Breast epithelium (tissue), 4 donors: ENCODE measurements at places on chromosomes 7 and 10.

DNA sequence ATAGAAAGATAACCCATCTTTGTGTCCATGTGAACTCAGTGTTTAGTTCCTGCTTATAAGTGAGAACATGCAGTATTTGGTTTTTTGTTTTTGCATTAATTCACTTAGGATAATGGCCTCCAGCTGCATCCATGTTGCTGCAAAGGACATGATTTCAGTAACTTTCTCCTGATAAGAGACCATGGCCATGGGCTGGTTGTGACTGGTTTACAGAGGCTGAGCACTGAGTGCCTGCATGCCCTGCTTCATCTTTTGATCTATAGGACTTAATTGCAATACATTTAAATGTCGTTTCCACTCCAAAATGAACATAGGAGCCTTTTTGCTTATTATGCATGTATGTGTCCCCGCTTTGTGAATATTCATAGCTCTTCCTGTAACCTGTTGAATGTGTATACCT is 101.3 kb upstream of the IGFBP3 start:
- no peak for DNase-seq

DNA sequence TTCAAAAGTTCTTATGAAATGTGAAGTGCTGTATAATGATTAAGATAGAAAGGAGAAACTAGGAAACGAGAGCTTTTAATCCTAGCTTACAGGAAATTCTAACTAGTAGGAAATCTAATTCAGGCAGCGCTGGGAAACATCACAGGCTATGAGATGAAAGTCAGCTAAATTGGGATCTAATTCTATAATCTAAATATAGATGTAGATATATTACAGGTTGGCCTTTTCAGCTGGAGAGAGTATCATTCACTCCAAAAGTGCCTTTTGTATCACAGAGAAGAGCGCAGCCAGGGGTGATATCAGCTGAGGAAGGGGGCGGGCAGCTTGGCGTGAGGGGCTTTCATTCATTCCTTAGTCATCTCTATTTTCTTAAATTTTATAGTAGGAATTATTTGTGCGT is 157.0 kb downstream of the CUX1 start:
- DNase-seq = no peak

- no peak for DNase-seq
These were observed 128.4 kb upstream of the PHYHIPL start for GRCh38 chr10:59047957-59048618.

DNA sequence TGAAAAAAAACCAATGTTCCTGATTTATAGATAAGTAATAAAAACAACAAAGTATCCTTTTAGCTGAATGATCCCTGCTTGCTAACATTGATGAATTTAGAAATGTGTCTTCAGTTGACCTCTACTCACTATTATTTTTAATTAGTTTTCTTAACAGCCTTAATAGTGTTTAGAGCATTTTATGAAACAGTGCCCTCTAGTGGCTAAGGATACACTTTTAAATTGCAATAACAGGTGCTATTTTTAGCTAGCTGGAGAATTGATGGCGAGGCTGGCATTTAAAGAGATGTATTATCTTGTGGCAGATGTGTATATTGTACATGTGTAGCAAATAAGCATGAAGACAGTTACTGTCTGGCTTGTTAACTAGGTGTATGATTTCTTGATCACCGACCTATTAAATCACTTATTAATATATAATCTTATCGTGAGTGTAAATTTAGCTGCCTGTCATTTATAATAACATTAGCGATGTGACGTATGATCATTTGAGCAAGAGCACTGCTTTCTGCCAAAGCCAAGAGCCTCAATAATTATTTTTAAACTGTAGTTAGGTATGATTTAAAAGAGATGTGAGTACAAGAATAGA is 451.9 kb downstream of the DPP6 start:
- no peak for DNase-seq

GRCh38 chr10:112394475-112394875 is 20.6 kb downstream of the ACSL5 start:
- no peak for DNase-seq

DNA sequence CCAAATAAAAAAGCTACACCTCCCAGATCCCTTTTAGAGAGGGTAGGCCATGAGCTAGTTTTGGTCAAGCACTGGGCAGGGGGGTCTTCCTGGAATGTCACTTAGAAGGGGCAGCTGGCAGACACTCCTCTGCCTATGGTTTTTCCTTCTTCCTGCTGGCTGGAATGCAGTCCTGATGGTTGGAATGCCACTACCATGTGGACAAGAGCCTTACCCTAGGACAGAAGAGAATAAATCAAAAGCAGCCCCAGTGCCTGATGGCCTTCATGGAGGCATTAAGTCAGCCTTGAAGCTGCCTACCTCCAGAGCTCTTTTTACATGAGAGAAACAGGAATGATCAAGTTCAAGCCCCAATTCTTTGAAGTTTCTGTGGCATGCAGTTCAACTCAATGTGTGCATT is 43.5 kb upstream of the SORBS1 start:
- no peak for DNase-seq

DNA sequence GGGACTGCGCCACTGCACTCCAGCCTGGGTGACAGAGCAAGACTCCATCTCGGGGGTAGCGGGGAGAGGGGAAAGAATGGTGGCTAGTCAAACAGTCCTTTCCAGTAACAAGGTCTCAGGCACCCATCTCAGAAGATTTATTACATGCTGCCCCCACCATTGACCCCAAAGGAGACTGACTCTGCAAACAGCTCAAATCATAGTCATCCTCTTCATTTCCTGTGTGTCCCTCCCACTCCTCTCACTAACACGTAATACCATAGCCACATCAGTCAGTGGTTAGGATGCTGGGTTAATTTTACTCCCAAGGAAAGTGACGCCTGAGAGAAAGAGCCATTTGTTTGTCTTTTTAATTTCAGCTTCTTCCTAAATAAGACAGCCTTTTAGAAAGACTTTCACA is 56.6 kb upstream of the BET1 start:
- no peak for DNase-seq

DNA sequence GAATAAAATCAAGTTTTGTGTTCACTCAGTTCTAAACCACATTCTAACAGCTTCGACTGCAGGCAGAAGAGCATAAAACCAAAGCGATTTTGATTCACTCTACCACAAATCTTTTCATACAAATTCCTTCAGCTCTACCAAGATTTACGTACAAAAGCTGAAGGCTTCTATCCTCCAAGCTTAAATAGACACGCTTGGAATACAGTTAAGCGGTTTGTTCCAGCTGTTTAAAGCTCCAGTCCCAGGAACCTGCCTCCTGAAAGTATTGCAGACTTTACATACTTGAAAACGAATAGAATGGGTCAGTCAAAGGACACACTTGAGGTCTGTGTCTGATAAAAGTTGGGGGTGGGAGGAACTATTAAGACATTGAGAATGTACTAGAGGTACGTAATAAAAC is 102.9 kb downstream of the MPP7 start:
- no peak for DNase-seq

- DNase-seq = no peak
These were observed 194.0 kb downstream of the HDAC9 start for GRCh38 chr7:18689551-18689950.

DNA sequence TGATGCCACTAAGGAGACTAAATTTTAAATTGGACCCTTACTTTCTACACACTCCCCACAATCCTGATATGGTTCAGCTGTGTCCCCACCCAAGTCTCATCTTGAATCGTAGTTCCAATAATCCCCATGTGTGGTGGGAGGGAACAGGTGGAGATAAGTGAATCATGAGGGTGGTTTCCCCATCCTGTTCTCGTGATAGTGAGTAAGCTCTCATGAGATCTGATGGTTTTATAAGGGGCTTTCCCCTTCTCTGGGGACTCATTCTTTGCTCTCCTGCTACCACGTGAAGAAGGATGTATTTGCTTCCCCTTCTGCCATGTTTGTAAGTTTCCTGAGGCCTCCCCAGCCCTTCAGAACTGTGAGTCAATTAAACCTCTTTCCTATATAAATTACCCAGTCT is 18.4 kb upstream of the BET1 start:
- DNase-seq = no peak

DNA sequence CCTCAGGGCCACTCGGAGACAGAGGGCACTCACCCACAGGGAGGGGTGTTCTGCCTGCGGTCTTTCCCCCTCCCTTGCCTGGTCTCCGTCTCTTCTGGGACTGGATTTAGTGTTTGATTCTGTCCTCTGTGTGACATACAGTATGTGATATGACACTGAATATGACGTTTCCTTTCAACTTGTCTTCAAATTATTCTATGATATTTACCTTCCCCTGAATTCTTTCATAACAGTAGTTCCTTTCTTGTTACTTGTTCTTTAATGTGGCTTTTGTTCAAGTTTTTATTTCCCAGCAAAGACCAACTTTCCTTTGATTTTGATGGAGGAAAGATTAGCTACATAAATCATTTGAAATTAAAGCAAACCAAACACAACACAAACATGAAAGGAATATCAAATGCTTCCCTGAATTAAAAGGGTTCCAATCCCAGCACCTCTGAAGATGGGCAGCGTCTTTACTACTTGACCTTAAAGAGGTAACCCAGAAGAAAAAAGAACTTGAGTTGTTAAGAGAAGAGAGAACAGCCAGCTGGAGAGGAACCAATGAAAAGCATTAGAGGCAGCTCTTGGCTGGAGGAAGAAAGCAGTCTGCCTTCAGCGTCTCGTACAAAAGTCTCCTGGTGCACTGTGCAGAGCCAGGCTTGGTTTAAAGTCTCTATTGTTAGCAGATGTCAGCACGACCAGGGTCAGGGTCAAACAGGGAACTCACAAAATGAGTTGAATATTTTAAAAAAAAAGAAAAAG is 18.3 kb upstream of the RHEB start:
- DNase-seq = no peak

DNA sequence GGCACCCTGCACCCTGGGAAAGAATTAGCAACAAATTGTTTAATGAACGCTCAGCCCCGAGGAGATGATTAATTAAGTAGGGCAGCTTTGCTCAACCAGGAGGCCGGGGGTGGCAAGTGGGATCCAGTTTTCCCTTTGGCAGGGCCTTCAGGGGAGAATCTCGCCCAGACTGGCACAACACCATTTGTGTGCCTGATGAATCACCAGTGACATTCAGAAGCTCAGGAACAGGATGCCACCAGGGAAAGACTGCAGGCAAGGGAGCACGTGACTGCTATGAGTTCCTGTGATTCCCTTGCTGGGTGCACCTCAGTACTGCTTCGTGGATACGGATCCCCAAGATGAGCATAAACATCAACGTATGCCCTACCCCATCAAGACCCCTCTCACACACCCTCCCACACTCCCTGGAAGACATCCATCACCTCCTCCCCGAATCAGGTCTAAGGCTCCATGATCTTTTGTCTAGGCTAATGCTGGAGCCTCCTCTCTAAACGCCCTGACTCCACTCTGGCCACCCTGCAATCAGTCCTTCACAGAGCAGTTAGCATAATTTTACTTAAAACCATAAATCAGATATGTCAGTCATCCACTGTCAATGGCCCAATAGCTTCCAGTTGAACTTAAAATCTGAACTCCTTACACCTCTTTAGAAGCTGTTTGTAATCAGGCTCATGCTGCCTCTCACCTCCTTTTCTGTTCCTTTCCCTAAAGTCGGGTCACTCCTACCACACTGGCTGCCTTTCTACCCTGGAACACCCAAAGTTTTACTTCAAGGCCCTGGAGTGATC is 109.2 kb upstream of the AGK start:
- DNase-seq = no peak

- DNase-seq = no peak
These were observed 409 bp downstream of the DNMBP start for GRCh38 chr10:100009283-100009792.

- DNase-seq = no peak
These were observed 26.8 kb upstream of the KDM7A start for GRCh38 chr7:140203556-140203955.

DNA sequence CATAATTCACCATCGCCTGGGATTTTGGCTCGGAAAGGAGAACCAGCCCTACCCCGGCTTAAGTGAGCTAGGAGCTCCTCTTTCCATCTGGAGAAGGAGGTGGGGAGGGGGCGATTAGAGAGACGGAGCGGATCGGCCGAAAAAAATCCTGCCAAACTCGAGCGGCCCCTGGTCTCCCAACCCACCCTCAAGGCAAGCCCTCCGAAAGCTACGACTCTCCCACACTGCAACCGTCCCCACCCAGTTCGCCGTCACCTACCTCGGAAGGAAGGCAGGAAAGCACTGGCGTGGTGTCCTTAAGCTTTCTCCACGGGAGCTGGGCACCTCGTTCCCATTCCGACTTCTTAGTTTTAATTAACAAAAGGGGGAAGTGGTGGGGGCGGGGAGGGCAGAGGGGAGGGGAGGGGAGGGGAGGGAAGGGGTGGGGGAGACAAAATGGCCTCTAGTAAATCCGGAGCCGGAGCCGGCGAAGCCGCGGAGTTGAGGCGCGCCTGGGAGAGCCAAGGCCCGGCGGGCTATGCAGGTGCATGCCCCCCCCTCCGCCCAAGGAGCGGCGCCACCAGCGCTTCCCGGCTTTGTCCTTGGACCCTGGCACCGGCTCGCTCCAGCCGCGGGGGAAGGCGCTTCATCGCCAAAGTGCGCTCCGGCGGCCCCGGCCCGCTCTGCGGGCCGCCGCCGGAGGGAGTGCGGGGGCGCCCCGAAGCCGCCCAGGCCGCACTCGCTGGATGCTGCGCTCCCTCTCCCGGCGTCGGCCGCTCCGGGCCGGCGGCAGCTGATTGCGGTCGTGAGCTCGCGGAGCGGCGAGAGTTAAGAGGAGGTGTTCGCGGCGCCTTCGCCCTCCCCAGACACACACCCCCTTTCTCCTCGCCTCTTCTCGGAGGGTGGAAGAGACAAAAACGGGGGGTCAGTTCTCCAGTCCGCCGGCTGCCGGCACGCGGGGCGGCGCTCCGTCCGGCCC is at the start of gene LRRC4:
Gene LRRC4, minus strand, starts transcription at position 784 of the 958 bp plus-strand sequence. CDS start 797 bp downstream, outside the sequence.
- no peak for DNase-seq

GRCh38 chr10:97464226-97464625 is 18.3 kb downstream of the ZDHHC16 start:
- no peak for DNase-seq

DNA sequence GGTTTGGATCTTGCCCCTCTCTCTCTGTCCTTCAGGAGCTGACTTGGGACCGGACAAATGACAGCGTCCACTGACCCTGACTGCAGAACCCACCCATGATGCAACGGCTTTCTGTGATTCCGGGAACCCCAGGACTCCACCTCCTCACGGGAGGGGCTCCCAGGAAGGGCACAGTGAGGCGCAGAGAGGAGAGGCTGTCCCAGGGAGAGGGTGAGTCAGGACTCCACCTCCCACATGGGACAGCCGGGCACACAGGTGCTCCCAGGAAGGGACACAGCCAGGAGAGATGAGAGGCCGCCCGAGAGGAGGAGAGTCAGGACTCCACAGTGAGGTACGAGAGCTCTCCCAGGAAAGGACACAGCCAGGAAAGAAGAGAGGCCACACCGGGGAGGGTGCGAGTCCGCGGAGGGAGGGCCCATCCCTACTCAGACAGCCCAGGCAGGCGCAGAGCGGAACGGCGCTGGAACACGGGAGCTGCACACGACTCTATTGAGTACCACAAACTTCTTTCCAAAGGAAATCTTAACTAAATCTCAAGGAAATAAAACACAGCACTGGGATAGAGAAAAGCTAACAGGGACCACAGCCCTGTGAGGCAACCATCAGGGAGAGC is 162.5 kb downstream of the MAD1L1 start:
- DNase-seq = no peak

GRCh38 chr10:86657011-86657395 is 2.7 kb downstream of the OPN4 start:
- peak; percentile 22 for DNase-seq

GRCh38 chr10:87646935-87647334 is 12.7 kb upstream of the PAPSS2 start:
- no peak for DNase-seq
